ENCODE measurements at places on chromosomes 13 and 19.

GRCh38 chr19:57557659-57558058 lies 2.0 kb downstream of the ZNF550 start:
- no peak for DNase-seq

DNA sequence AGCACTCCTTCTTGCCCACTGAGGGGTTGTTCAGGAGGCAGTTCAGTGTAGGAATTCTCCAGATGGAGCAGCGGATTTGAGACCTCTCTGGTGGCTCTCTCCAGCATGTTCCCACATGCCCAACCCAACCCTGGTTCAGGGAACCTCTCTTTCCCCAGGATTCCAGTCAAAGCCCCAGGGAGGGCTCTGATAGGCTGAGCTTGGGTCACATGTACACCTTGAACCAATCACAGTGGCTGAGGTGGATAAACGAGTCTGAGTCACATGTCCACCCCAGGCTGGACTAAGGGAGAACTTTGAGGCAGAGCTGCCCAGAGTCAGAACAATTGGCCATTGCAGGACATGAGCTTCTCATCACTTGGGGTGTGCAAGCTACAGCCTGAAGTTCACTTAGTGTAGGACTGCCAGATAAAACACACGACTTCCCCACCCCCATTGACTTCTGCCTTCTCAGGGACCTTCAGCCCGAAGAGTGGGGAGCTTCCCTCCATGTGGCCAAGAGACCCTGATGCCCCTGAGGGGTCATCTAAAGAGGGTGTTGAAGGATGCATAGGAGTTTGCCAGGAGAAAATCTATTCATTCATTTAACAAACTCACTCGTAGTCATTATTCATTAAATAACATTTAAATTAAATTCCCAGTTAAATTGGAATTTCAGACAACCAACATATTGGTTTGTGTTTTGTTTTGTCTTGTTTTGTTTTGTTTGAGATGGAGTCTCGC lies 4.0 kb upstream of the MAST3 start:
- DNase-seq: no peak

- no peak for DNase-seq
Measured at GRCh38 chr19:30760014-30760413, 387.8 kb downstream of the ZNF536 start.

DNA sequence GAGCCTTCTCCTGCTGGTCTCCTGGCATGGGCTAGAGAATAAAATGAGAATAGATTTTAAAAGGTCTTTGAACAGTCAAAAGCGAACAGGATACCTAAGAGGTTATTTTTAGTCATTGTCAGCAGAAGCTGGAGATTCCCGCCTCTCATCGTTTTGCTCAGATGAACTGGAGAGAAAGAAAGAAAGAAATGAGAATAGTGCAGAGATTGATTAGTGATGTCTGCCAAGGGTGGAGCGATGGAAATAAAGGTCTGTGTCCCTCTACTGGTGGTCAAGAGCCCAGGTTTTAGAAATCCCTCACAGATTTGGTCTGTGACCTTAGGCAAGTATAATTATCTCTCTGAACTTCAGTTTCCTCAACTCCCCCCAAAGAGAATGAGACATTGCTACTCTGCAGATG lies 5.3 kb downstream of the NCAN start:
- DNase-seq: peak; percentile 34

DNA sequence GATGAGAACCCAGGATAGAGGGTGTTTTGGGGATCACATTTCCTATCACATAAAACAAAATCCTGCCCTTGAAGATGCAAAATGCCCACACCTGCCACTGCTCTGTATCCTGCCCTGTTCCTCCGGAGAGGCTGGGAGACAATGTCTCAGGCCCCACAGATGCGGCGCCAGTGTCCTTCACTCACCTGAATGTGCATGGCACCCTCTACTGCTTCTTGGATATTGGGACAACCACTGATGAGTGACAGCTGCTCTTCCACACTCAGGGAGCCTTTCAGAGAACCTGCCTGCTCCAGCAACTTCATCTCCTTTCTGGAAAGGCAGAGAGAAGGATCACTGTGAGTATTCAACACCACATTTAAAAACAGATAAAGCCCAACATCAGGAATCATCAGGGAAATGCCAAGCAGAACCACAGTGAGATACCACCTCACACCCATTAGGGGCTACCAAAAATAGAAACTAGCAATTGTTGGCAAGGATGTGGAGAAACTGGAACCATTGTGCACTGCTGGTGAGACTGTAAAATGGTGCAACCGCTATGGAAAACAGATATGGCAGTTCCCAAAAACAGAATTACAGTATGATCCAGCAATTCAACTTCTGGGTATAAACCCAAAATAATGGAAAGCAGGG lies 36.4 kb downstream of the CRYL1 start:
- no peak for DNase-seq

GRCh38 chr19:2212861-2213711 lies 23.0 kb downstream of the PLEKHJ1 start:
- no peak for DNase-seq

DNA sequence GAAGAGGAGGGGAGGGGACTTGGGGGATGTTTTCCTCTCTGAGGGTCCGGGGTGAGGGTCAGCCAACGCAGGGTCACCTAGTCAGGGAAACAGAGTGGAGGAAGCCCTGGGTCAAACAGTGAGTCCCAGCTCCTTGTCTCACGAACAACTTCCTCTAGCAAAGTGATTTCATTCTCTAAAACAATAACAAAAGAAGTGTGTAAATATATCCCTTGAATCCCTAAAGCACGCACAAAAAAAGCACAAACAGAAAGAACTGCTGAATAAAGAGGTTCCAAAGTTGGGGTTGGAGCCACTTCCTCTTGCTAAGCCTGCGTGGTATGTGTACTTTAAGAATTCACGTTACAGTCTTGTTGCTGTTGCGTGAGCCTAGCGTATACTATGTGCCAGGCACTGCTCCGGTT lies 1.5 kb upstream of the C5AR2 start:
- DNase-seq: no peak

DNA sequence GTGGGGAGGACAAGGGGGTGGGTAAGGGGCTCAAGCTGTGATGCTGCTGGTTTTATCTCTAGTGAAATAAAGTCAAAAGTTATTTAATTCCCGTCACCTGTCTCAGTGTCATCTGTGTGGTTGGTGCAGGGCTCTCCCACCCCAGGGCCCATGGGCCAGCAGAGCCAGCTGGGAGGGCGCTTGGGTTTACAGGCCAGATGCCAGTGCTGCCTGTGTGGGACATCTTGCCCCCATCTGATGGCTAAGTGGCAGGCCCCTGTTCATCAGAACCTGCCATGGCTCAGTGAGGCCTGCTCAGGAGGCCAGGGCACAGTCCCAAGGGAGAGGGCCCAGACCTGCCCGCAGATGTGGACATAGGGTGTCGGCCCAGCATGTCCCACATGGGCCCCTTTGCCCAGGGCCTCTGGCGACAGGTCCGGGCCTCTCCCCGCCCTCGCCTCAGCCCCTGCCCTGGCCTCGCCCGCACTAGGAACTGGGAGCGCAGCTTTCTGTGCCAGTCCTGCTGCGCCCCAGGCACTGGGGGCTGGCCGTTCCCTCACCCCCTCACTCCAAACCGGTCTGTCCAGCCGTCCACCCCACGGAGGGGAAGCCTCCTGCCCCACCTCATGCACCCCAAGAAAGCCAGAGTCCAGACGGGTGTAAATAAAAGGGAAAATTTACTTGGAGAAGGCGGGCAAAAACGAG lies 5.3 kb downstream of the ZNF296 start:
- no peak for DNase-seq

GRCh38 chr13:84994582-84994981 lies 804.6 kb downstream of the SLITRK6 start:
- no peak for DNase-seq

DNA sequence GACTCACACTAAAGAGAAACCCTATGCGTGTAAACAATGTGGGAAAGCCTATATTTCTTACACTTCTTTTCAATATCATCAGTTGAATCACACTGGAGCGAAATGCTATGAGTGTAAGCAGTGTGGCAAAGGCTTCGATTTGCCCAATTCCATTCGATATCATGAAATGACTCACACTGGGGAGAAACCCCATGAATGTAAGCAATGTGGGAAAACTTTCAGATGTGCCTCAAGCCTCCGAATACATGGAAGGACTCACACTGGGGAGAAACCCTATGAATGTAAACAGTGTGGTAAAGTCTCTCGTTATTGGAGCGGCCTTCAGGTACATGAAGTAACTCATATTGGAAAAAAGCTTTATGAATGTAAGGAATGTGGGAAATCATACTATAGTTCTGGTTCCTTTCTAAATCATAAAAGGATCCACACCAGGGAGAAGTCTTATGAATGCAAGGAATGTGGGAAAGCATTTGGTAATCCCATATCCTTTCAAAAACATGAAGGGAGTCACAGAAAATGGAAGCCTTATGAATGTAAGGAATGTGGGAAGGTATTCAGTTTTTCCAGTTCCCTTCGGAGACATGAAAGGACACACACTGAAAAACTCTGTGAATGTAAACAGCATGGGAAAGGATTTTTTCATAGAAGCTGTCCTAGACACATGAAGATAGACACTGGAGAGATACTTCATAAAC lies 28.1 kb downstream of the ZNF20 start:
- no peak for DNase-seq

DNA sequence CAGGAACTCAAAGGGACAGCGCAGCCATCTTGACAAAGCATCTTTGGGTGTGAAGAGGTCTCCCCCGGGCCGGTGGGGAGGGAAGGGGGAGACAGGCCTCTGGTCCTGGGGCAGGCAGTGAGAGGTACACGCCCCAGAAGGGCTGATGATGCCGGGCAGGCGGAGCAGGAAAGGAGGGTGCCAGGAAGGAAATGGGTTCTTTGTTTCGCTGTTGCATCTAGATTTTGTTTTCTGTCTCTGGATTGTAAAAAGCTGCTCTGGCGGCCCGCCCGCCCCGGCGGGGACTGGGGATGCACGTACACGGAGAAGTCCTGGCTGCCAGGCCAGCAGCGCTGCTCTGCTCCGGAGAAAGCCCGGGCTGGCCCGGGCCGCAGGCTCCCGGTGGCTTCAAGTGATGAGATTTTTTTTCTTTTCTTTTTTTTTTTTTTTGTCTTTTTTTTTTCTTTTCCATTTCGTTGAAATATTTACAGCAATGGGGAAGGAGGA lies 13.2 kb upstream of the ASF1B start:
- no peak for DNase-seq

Measured in urothelium cell line (cell line).